Neuronal stem cell (in vitro differentiated cells): ENCODE measurements at places on chromosomes 5 and 9.

GRCh38 chr5:133396187-133396741, 216.1 kb downstream of the FSTL4 start:
- peak; percentile 49 for DNase-seq
- peaks cover 13% of the 10 kb centered on the region for H3K4me1 ChIP-seq
- H3K4me3 ChIP-seq: no peak overlapping the region
- H3K27ac ChIP-seq: no peak overlapping the region
- H3K36me3 ChIP-seq: no peaks in the 10 kb centered on the region

GRCh38 chr9:123251741-123252140, 16.6 kb downstream of the STRBP start:
- no peak for DNase-seq
- H3K4me1 ChIP-seq: no peaks in the 10 kb centered on the region
- no peak overlapping the region for H3K4me3 ChIP-seq
- no peaks in the 10 kb centered on the region for H3K36me3 ChIP-seq

- H3K27ac ChIP-seq: no peak overlapping the region
- peaks cover 3% of the 10 kb centered on the region for H3K4me1 ChIP-seq
- no peak for DNase-seq
These were observed 112.6 kb downstream of the TMC1 start for GRCh38 chr9:72633966-72634365.

DNA sequence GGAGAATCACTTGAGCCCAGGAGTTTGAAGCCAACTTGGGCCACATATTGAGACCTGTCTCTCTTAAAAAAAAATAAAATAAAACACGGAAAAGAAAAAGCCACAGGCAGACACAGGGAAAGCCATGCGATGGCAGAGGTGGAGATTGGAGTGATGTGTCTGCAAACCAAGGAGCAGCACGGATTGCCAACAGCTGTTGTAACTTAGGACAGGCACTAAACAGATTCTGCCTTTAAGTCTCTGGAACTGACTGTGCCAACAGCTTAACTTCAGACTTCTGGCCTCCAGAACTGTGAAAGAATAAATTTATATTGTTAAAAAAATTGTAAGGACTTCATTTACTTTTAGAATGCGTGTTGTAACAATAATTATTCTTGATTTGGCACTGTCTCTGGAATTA, 318.5 kb upstream of the CHD1 start:
- H3K36me3 ChIP-seq: no peaks in the 10 kb centered on the region
- no peak overlapping the region for H3K27ac ChIP-seq
- no peak for DNase-seq
- no peaks in the 10 kb centered on the region for H3K27me3 ChIP-seq

GRCh38 chr9:113158446-113158845, 7.6 kb downstream of the SLC31A2 start:
- H3K4me1 ChIP-seq: peaks cover 16% of the 10 kb centered on the region
- no peak for DNase-seq
- H3K4me3 ChIP-seq: no peak overlapping the region
- H3K36me3 ChIP-seq: peaks cover 26% of the 10 kb centered on the region
- H3K27ac ChIP-seq: no peak overlapping the region
- H3K27me3 ChIP-seq: no peaks in the 10 kb centered on the region
